Globus pallidus (tissue), 1 donor: ENCODE measurements at places on chromosomes 11 and 22.

- no peak for DNase-seq
These were observed 23.8 kb downstream of the TRMU start for GRCh38 chr22:46359362-46359761.

DNA sequence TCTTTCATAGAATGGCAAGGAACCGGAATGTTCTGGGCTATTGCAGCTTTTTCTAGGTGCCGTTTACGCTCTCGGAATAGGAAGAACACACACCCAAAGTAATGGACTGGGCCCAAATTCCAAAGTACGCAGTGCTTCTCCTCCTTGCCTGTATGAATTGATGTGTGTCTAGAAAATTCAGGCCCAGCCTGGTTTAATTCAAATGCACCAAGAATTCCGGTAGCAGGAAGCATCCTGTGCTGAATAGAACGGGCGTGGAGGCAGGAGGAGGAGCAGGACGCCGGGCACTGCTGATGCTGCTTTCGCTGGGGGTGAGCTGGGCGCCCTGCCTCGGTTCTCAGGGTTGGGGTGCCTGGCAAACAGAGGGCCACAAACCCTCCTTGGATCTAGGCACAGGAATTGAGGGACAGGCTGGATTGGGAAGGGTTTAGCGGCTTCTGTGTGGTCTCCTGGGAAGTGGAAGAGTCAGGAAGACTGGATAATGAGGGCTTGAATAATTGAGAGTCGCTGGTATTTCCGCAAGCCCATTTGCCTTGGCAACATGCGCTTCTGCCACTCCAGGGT is 2.0 kb downstream of the PARVB start:
- DNase-seq = no peak

- DNase-seq = no peak
These were observed 64.0 kb upstream of the PTPRJ start for GRCh38 chr11:47916361-47916841.

DNA sequence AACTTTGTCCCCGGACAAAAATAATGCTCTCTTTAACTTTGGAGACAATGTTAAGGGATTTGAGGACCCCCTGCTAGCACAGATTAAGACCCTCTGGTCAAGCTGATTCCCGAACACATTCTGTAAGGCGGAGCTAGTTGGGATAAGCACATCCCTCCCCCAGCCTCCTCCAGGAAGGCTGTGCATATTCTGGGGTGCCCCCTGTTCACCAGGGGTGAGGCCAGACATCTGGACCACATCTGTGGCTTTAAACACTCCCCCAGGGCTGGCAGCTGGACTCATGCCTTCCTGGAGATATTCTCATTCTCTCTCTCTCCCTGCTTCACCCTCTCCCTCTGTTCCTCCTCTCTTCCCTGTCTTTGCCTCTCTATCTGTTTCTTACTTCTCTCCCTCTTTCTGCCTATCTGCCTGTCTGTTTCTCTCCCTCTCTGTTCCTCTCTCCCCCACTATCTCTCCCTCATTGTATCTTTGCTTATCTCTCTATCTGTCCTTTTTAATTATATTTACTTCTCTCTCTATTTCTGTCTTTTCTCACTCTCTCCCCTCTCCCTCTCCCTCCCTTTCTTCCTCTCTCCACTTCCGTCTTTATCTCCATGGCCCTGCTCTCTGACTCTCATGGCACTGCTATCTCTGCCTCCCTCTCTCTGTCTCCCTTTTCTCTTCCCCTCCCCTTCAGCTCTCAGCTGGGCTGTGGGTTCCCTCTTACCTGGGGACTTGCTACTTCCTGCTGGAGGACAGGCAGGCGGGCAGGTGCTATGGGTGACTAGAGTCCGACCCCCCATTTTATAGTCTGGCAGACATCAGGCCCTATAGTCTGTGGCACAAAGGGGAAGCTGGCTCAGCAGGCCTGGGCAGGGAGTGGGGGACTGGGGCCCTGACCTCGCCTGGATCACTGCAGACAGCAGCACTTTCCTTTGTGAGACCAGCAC is at the start of gene CRYBB1:
TSS of gene CRYBB1 (minus strand) at position 757 of the 929 bp plus-strand sequence. CDS start 1,708 bp downstream, outside the sequence.
- DNase-seq = peak; percentile 29

- DNase-seq = peak; percentile 47
These were observed 15.8 kb upstream of the SIK2 start for GRCh38 chr11:111586388-111586831.

DNA sequence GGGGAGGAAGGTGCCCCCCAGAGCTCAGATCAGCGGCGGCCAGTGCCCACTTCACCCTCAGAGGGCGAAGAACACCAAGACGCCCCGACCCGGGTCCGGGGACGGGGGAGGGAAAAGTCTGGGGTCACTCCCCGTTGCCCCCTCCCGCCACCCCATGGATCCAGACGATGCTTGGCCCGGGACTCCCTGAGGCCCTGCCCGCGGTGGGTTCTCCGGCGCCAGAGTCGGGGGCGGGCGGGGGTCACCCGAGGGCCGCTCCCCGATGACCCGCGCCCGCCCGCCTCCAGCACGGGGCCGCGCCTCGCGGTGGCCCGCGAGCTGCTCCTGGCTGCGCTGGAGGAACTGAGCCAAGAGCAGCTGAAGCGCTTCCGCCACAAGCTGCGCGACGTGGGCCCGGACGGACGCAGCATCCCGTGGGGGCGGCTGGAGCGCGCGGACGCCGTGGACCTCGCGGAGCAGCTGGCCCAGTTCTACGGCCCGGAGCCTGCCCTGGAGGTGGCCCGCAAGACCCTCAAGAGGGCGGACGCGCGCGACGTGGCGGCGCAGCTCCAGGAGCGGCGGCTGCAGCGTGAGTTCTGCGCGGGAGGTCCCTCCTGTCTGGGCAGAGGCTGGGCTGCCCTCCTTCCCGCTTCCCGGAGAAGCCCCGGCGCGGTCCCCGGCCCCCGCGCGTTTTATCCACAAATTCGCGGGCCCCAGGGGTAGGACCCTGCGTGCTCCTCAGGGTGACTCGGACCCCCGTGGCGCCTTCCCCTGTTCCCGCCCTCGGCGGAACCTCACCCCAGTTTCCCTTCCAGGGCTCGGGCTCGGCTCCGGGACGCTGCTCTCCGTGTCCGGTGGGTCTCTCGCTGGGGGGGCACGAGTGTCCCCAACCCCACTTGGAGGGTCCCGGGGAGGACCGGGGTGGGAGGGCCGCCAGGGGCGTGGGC is 1.1 kb downstream of the NLRP6 start:
- no peak for DNase-seq

DNA sequence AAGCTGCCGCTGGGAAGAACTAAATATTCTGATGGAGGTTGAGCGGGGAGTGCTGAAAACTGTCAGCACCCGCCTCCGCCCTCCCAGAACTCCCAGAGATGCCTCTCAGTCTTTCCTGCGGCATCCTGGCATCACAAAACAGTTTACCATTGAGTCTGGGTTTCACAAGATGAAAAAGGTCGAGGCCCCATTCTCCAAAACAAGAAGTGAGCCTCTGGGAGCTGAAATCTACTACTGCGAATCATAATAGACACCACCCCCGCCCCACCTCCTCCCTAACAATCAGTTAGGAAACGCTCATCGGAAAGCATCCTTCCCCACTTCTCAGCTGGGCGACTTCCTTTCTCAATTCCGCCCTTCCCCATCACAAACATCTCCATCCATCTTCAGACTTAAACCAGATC is 1.0 kb downstream of the SUN2 start:
- DNase-seq = no peak

DNA sequence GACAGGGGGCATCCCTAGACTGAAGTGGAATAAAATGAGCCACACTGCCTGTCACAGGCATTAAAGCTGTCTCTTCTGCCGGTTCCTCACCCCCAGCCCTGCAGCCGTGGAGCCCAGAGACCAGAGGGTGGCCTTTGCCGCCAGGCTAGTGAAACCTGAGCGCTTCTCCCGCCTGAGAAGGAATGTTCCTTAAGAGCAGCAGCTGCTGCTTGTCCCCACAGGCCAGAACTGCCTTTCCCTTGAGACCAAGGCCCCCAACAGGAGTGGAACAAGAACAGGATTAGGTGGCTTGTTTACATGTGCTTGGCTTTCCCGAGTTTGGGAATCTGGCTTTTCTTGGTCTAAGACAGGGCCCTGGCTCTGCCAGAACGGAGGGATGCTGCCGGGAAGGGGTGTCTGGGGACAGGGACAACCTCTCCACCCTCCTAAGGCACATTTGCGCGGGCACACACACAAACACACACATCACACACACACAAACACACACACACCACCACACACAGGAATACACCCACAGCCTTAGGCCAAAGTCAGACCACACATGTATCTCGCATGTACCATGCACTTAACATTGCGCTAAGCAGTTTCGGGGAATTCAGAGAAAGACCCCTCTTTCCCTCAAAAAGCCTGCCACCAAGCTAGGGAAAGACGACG is 91.8 kb downstream of the FEZ1 start:
- DNase-seq = no peak

GRCh38 chr11:60774726-60775125 is 10.4 kb upstream of the MS4A10 start:
- no peak for DNase-seq

DNA sequence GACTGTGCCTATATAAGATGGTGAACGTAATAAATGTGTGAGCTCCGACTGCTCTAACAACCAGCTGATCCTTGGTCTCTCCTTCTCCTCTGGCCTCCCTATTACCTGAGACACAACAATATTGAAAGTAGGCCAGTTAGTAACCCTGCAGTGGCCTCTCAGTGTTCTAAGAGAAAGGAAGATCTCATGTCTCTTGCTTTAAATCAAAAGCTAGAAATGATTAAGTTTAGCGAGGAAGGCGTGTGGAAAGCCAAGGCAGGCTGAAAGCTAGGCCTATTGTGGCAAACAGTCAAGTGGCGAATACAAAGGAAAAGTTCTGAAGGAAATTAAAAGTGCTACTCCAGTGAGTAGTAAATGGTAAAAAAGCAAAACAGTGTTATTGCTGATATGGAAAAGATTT is 39.5 kb downstream of the HIPK3 start:
- DNase-seq = no peak

DNA sequence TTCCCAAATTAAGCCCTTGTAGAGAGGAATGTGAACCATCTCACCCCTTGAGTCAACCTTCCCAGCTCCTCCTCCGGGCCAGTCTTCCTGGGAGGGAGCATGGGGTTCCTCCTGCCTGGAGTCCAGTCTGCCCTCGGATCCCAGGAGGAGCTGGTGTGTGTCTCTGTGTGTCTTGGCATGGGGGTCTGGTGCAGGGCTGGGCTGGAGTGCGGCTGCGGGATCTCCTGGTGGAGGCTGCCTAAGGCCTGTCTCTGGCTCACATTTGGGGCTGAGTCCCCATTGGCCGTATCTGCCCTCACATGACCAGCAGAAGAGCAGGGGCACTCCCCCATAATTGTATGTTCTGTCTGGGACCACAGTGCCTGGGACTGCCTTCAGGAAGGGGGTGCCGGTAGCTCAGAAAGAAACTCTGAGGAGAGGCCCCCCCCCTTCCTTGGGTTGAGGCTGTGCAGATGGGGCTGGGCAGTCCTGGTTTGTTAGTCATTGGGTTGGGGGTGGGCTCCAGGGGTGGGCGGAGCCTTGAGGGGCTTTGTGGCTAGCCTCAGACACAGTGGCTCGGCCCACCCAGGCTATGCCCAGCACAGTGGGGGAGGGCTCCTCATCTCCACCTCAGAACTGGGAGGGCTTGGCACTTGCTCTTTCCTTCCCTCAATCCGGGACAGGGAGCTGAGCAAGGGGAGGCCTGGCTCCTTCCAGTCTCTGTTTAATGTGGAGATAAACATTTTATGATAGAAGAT is 2.9 kb downstream of the C1QTNF5 start:
- no peak for DNase-seq

GRCh38 chr11:26960281-26960680 is 33.6 kb upstream of the FIBIN start:
- no peak for DNase-seq

DNA sequence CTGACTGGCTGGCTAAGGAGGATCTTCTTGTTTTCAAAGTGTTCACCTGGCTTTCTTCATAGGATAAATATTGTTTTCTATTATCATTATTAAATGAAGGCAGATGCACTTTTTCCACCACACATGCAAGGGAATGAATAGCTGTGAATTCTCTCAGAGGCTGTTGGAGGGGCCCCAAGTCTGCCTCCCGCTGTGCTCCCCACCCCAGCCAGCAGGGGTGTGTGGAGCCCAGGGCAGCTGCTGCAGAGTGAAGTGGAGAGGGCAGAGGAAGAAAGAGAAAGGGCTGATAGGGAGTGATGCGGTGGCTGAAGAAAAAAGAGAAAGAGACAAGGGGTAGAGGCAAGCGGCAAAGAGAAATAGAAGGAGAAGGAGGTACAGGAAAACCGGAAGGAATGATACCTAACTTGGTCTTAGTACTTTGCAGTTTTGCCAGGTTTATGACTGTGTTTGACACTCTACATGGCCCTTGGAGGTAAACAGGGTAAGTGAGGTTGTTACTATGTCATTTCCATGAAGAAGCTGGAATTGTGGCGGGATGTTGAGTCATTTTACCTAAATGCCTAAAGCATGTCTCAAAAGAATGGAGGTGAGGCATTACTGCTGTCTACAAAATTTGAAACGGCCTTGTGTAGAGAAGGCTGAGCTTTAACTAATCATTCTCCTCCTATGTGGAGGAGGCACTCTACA is 145.7 kb upstream of the B3GAT1 start:
- DNase-seq = no peak

DNA sequence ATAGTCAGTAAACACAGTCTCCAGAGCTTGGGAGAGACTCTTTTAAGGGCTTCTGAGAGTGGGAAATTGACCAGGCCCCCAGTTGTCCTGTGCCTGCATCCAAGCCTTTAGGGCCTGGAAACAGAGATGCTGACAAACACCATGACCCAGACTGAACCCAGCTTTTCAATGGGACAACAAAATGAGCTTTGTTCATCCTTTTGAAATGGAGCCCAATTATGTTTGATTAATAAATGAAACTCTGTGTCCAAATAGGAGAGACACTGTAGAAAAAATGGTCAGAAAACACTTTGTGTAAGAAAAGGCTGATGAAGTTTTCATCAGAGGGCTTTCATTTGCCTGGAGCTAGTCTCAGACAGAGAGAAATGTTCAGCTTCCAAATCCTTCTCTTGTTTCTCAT is 146.0 kb downstream of the RRAS2 start:
- peak; percentile 68 for DNase-seq

DNA sequence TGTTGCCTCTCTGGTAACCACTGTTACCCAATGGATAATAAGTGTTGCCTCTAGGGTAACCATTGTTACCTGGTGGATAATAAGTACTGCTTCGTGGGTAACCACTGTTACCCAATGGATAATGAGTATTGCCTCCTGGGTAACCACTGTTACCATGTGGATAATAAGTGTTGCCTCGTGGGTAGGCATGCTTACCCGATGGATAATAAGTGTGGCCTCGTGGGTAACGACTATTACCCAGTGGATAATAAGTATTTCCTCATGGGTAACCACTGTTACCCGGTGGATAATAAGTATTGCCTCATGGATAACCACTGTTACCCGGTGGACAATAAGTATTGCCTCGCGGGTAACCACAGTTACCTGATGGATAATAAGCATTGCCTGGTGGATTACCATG is 13.8 kb upstream of the NXPE4 start:
- DNase-seq = no peak

DNA sequence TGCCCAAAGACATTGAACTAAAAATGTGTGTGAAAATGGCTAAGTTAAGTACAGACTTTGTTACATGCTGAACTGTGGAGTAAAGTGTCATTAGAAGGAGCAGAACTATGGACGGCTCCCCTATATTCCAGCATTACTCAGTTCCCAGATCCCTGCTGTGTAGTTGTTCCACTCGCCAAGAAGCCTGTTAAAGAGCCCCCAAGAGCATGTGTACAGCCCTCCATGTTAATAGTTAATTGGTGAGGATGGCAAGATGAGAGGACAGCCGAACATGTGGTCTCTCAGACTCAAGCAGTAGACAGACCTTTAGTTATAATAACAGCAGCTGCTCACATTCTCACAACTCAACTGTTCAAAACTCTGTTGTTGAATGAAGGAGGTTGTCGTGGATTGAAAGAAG is 127.4 kb downstream of the ELP4 start:
- DNase-seq = no peak

GRCh38 chr11:2716376-2717095 is 16.7 kb upstream of the KCNQ1OT1 start:
- DNase-seq = no peak

- no peak for DNase-seq
These were observed 802 bp downstream of the KBTBD3 start for GRCh38 chr11:106076171-106076918.
